ENCODE measurements at places on chromosomes 12 and 14.

DNA sequence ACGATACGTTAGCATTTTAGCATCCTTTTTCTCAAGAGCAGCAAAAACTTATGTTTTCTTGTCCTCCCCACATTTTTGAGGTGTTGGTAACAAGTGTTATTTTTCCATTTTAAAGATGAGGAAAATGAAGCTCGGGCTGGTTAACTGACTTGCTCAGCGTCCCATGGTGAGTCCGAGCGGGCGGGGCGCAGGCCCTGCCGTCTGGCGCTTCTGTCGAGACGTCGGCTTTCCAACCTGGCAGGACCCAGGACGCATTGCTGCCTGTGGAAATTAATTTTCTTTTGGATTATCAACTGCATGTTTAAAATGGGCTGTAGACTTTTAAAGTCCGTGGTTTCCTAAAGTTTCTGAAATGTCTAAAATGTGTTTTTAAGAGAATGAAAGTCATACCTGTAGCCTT lies 30.4 kb downstream of the XRCC3 start:
- no peak overlapping the region for H3K27ac ChIP-seq
- peaks cover 3% of the 10 kb centered on the region for H3K4me1 ChIP-seq
- DNase-seq, result no peak
- H3K36me3 ChIP-seq, result peaks cover 25% of the 10 kb centered on the region

- H3K4me1 ChIP-seq, result no peaks in the 10 kb centered on the region
- no peak for DNase-seq
- no peaks in the 10 kb centered on the region for H3K36me3 ChIP-seq
- H3K4me3 ChIP-seq, result no peak overlapping the region
Measured at GRCh38 chr12:111803038-111803626, 36.4 kb downstream of the ALDH2 start.

DNA sequence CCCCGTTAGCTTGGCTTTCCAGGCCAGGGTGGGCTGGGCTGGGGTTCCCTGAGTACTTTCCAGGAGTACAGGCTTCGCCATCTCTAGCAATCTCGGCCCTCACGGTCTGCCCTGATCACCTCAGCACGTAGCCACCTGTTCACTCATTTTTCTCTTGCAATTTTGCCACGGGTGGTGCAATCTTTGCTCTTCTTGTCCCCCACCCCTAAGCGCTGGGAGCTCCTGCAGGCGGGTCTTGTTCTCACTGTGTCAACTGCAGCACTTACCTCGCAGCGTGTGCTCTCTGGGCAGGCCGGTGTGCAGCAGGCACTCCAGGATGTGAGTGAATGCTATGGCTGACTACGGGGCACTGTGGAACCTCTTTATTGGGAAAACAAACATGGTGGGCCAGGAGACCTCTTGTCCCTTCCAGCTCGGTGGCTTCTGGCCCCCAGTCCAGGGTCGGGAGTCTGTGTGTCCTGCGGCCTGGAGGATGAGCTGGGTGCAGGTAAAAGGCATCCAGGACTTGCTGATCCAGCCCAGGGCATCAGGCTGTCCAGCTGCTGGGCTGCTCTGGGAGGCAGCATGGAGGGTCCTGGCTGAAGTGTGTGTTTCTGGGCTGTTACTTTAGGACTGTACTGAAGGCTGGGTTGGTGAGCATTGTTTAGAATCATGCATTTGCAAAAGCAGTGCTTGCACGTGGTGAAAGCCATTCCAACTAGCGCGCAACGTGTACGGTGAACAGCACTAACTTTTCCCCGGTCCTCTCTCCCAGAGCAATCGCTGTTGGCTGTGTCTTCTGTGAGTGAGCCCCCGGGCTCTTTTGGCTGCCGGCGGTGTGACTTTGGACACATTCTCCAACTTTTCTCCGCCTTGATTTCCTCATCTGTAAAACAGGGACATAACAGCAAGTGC lies 1.5 kb upstream of the ULK1 start:
- no peaks in the 10 kb centered on the region for H3K27me3 ChIP-seq
- no peaks in the 10 kb centered on the region for H3K36me3 ChIP-seq
- H3K4me1 ChIP-seq, result peaks cover 10% of the 10 kb centered on the region
- no peak overlapping the region for H3K4me3 ChIP-seq
- DNase-seq, result no peak
- no peak overlapping the region for H3K27ac ChIP-seq

- H3K4me1 ChIP-seq, result no peaks in the 10 kb centered on the region
- no peak overlapping the region for H3K27ac ChIP-seq
- no peaks in the 10 kb centered on the region for H3K36me3 ChIP-seq
- no peak overlapping the region for H3K4me3 ChIP-seq
- no peak for DNase-seq
Measured at GRCh38 chr14:46769292-46769691, 117.7 kb upstream of the RPL10L start.

DNA sequence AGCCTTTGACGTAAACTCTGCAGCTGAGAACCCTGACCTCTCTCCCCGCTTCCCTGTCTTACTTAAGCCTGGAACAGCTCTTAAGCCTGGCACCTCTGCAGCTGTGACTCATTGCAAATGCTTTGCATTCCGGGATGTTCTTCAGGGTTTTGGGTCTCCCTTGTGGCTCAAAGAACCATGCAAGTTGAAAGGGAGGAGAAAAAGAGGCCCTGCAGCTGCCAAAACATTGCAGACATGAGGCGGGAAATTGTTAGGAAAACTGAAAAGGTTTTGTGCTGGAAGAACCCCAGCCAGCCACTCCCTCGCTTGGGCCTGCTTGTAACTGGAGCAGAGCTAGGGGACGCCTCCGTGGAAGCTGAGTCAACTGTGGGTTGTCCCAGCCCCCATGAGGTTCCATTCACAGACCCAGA lies 60.2 kb upstream of the FERMT2 start:
- no peak for DNase-seq
- no peak overlapping the region for H3K4me3 ChIP-seq
- H3K4me1 ChIP-seq, result no peaks in the 10 kb centered on the region
- no peaks in the 10 kb centered on the region for H3K36me3 ChIP-seq
- H3K27ac ChIP-seq, result no peak overlapping the region
- H3K27me3 ChIP-seq, result peaks cover 2% of the 10 kb centered on the region

DNA sequence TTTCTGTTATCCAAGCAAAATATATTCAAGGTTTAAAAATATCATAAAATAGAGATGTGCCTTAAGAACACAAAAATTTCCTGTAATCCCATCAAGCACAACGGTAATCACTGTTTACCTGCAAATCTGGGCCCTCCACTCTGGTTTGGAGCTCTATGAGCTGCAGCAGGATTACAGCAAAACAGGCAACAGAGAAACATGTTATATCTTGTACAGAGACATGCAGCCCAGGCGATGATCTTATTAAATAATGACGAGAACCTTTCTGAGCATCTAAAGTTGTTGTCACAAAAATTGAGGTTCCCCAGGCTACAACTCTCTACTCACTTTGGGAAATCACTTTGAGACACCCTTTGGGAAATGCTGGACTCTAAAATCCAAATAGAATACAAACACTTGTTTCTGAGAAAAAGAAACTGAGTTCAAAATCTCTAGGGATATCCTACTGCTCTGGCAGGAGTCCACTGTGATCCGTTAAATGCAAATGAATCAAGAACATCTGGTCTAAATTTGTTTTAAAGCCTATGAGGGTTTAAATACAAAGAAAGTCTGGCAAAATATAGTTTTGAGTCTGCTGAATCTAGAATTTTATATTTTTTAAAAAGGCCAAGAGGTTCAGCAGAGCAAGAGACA lies 36.3 kb downstream of the STON2 start:
- H3K27me3 ChIP-seq, result peaks cover 11% of the 10 kb centered on the region
- no peaks in the 10 kb centered on the region for H3K4me1 ChIP-seq
- H3K27ac ChIP-seq, result no peak overlapping the region
- no peak for DNase-seq
- H3K4me3 ChIP-seq, result no peak overlapping the region

DNA sequence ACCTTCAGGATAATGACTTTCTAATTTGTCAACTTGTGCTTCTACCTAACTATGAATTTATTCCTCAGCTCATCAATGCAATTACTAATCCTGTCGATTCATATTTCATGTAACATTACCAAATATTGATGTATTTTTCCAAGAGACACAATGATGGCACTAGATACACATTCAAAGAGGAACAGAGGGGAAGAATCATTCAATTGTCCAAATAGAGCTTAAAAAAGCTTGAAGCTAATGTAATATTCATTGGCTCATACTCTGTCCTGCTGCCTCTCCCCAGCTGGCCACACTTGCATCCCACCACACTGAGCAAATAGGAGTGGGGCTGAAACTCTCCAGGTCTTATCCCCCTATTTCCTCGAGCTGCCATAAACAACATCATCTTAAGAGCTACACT lies 9.3 kb downstream of the TESPA1 start:
- H3K36me3 ChIP-seq, result peaks cover 91% of the 10 kb centered on the region
- H3K27me3 ChIP-seq, result no peaks in the 10 kb centered on the region

GRCh38 chr14:105065280-105066228 lies at the start of gene GPR132:
GPR132 (minus strand) TSS chr14:105065430; CDS start chr14:105055420, 10,010 bp downstream.
- peak; percentile 85 for DNase-seq
- H3K27ac ChIP-seq, result peak within 1 kb of the TSS; percentile 84
- H3K4me1 ChIP-seq, result peaks cover 91% of the 10 kb centered on the region
- no peaks in the 10 kb centered on the region for H3K27me3 ChIP-seq
- peak within 1 kb of the TSS; percentile 87 for H3K4me3 ChIP-seq

- H3K27ac ChIP-seq, result no peak overlapping the region
- no peak overlapping the region for H3K4me3 ChIP-seq
- H3K4me1 ChIP-seq, result no peaks in the 10 kb centered on the region
- H3K27me3 ChIP-seq, result no peaks in the 10 kb centered on the region
- no peaks in the 10 kb centered on the region for H3K36me3 ChIP-seq
- DNase-seq, result no peak
Measured at GRCh38 chr14:21032326-21033132, 2.1 kb downstream of the RNASE13 start.

GRCh38 chr12:62372825-62373224 lies 93.8 kb upstream of the MON2 start:
- H3K27me3 ChIP-seq, result no peaks in the 10 kb centered on the region
- DNase-seq, result no peak
- peaks cover 38% of the 10 kb centered on the region for H3K4me1 ChIP-seq
- no peak overlapping the region for H3K27ac ChIP-seq

- no peaks in the 10 kb centered on the region for H3K36me3 ChIP-seq
- no peaks in the 10 kb centered on the region for H3K27me3 ChIP-seq
- no peak overlapping the region for H3K27ac ChIP-seq
Measured at GRCh38 chr14:98956181-98956580, 315.8 kb downstream of the BCL11B start.

- peaks cover 66% of the 10 kb centered on the region for H3K4me1 ChIP-seq
- no peaks in the 10 kb centered on the region for H3K27me3 ChIP-seq
- H3K27ac ChIP-seq, result peak overlapping the region; percentile 53
- DNase-seq, result no peak
- no peaks in the 10 kb centered on the region for H3K36me3 ChIP-seq
- H3K4me3 ChIP-seq, result peak overlapping the region; percentile 83
Measured at GRCh38 chr12:132491761-132492378, 1.9 kb downstream of the FBRSL1 start.

DNA sequence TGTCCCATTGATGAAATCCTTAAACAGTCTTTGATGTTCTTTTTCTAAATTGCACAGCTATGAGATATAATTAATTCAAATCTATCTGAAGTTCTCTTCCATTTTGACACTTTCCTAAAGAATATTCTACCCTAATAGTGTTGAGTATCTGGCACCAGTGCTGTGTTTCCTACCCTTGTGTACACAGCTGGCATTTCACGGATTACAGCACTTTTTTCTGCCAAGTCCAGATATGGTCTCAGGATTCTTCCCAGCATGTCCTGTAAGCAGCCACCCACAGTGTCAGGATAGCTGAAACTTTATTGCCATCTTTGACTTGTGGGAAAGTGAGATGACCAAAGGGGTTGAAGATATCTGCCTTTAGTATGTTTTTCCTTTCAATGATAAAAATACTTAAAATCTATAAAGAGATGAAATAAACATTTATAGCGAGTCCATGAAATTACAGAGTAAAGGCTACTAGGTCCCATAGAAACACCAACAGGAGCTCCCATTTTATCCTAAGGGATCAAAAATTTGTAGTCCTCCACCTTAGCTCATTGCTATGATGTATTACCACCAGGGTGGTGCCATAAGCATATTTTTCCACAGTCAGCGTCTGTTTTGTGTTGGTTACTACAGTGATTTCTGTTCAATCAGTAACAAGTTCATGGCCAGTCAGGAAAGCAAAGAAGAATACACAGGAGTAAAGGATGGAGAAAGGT lies 96.7 kb downstream of the TRHDE start:
- no peak for DNase-seq
- no peaks in the 10 kb centered on the region for H3K36me3 ChIP-seq
- H3K27me3 ChIP-seq, result no peaks in the 10 kb centered on the region
- no peak overlapping the region for H3K27ac ChIP-seq
- H3K4me1 ChIP-seq, result no peaks in the 10 kb centered on the region

DNA sequence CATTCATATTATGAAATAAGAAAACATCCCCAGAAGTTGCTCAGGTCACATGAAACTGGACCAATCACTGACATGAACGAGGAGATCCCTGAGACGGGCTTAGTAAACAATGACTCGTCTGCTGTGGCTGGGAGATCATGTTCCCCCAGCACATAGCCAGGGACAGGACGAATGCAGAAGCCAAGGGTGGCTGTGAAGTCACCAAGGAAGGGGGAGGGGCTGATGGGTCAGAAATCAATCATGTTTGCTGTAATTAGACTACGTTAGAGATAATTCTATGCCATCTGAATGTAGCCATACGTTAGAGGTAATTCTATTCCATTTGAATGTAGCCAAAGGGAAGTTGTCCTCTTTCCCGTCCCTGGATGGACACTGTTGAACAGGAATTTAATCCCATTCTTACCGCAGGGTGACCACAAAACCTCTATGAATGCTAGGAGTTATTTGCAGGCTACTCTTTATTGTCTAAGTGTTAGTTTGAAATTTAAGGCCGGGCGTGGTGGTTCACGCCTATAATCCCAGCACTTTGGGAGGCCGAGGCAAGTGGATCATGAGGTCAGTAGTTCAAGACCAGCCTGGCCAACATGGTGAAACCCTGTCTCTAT lies 332.9 kb downstream of the TMEM132D start:
- no peaks in the 10 kb centered on the region for H3K36me3 ChIP-seq
- no peak overlapping the region for H3K27ac ChIP-seq
- H3K4me3 ChIP-seq, result no peak overlapping the region
- no peaks in the 10 kb centered on the region for H3K4me1 ChIP-seq
- H3K27me3 ChIP-seq, result no peaks in the 10 kb centered on the region

- H3K4me3 ChIP-seq, result peak overlapping the region; percentile 92
- DNase-seq, result peak; percentile 14
- no peaks in the 10 kb centered on the region for H3K27me3 ChIP-seq
- H3K36me3 ChIP-seq, result peaks cover 27% of the 10 kb centered on the region
- H3K4me1 ChIP-seq, result peaks cover 56% of the 10 kb centered on the region
Measured at GRCh38 chr14:74763803-74764531, 851 bp downstream of the YLPM1 start.

GRCh38 chr12:111361073-111361716 lies 7.7 kb downstream of the PHETA1 start:
- H3K27me3 ChIP-seq, result peaks cover 24% of the 10 kb centered on the region
- no peak for DNase-seq
- H3K36me3 ChIP-seq, result no peaks in the 10 kb centered on the region
- H3K4me3 ChIP-seq, result peak overlapping the region; percentile 6

- no peak overlapping the region for H3K4me3 ChIP-seq
- H3K27ac ChIP-seq, result no peak overlapping the region
Measured at GRCh38 chr14:61264010-61264571, 17.0 kb downstream of the TMEM30B start.

- peaks cover 2% of the 10 kb centered on the region for H3K36me3 ChIP-seq
- H3K4me3 ChIP-seq, result no peak overlapping the region
- H3K27ac ChIP-seq, result no peak overlapping the region
- H3K27me3 ChIP-seq, result no peaks in the 10 kb centered on the region
Measured at GRCh38 chr12:11568155-11568761, 81.2 kb upstream of the ETV6 start.

All from activated naive CD8-positive, alpha-beta T cell treated with anti-CD3 and anti-CD28 coated beads, Interleukin-2, amount 50 U/mL, for 24 hours (primary cell).